ENCODE measurements at places on chromosomes 4 and X. TPM values are rescaled to one million over a fixed set of nuclear protein-coding genes. Genes with fewer than 3 reads are reported as not detected.

Gene RADX
- 0.08 TPM for total RNA-seq

Gene PNCK
- total RNA-seq = 0.07 TPM

Gene MAML3
- 17.6 TPM for total RNA-seq

Gene ARX
- 0.58 TPM for total RNA-seq

Gene DDX53
- total RNA-seq = not detected

Gene BEX5
- total RNA-seq = not detected

Gene CPZ
- total RNA-seq = 0.11 TPM

Gene ASB9
- total RNA-seq = 22.9 TPM

Gene JAKMIP1
- total RNA-seq = not detected

Gene BEX4
- 1.7 TPM for total RNA-seq

Gene YIPF7
- total RNA-seq = not detected

Gene RTL9
- total RNA-seq = 0.15 TPM

Gene DRP2
- 0.19 TPM for total RNA-seq

Gene ADGRG4
- not detected for total RNA-seq

Gene FGF2
- 61.3 TPM for total RNA-seq

Gene IL2
- total RNA-seq = not detected

Gene FRG2
- 0.07 TPM for total RNA-seq

Gene SCML2
- total RNA-seq = 8.6 TPM

Gene CLNK
- total RNA-seq = not detected

Gene SLC38A5
- 0.14 TPM for total RNA-seq

Gene GABRQ
- total RNA-seq = 0.19 TPM

Gene TMEM31
- total RNA-seq = not detected

Gene NR0B1
- total RNA-seq = 20.4 TPM

Gene PCDH19
- 0.07 TPM for total RNA-seq

Gene ALAS2
- total RNA-seq = not detected

Gene LAGE3
- total RNA-seq = 57.3 TPM

Gene ATG4A
- total RNA-seq = 8.4 TPM

Gene CFAP47
- total RNA-seq = not detected

Gene HTN1
- total RNA-seq = not detected

Gene PDK3
- 4.3 TPM for total RNA-seq

Gene SLC25A43
- total RNA-seq = 31.8 TPM

Gene DNAAF6
- not detected for total RNA-seq

Gene SPARCL1
- not detected for total RNA-seq

Gene MAGEB17
- total RNA-seq = not detected

Gene DCAF12L1
- total RNA-seq = not detected

Gene UGT2B15
- total RNA-seq = 0.14 TPM

Gene TEX13D
- total RNA-seq = not detected

Gene EPHA5
- total RNA-seq = 0.14 TPM

Gene PAGE1
- not detected for total RNA-seq

Gene CD38
- 14.4 TPM for total RNA-seq

Gene RHOXF2B
- total RNA-seq = not detected

Gene NAT8L
- 12.5 TPM for total RNA-seq

Gene SPANXC
- total RNA-seq = not detected

Gene GSX2
- not detected for total RNA-seq

Gene STATH
- total RNA-seq = not detected
